ENCODE measurements at places on chromosomes 5 and 9.

DNA sequence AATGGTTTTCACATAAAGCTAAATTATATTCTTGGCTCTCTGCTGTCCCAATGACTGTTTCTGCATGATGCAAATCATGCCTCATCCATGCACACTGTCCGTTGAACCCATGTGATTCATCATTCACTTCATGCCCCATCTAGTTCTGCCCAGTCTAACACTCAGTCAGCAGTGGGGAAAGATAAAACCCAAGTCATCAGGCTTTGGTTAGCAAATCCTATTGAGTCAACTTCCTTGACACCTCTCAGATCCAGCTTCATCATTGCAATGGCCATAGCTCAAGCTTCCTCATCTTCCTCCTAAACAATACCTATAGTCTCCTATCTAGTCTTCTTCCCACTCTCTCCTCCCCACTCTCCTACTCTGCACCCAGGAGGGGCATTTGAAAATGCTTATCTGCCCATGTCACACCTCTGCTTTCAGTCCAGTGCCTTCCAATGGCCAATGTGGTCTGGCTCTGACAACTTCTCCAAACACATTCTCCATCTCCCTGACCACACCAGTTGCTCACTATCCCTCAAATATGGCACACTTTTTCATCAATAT lies 266.0 kb upstream of the TRIM32 start:
- no peak for DNase-seq

DNA sequence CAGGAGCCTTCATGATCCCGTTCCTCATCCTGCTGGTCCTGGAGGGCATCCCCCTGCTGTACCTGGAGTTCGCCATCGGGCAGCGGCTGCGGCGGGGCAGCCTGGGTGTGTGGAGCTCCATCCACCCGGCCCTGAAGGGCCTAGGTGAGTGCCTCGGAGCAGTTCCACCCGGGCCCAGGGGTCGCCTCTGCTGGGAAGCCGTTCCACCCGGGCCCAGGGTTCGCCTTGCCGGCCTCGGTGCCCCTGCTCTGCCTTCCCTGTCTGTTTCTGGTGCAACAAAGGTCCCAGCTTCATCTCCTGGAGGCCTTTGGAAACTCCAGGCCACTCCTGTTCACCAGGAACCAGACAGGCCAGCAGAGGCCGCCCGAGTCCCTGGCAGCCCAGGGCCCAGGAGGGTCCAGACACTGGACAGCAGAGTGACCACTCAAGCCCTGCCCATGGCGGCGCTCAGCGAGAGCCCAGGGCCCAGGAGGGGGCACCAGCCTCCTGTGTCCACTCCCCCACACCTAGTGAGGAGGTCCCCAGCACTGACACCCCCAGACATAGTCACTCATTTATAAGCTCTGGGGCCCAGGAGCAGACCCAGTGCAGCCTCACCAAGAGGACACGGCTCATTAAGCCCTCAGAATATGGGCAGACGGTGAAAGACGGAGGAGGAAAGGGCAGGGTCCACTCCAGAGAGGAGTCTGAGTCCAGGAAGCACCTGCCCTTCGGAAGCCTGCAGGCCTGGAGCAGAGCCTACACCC lies 7.5 kb downstream of the SLC6A19 start:
- peak; percentile 33 for DNase-seq

DNA sequence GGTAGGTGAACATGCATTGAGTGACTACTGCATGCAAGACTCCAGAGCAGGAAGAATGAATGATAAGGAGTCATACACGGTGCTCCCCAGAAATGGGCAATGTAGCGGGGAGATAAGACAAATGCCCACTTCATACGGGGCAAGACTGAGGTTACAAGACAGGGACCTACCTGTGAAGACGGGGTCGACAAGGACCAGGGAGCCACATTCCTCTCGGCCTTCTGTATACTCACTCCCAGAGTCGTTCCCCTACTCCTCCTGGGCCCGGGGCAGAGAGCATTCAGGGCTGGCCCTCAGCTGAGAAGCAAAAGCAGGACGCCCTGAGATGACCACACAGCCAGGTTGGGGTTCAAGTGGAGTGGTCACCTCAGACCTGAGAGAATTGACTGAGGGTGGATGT lies 26.7 kb downstream of the PITX1 start:
- no peak for DNase-seq

- DNase-seq = no peak
Measured at GRCh38 chr5:54651482-54652076, 134.0 kb downstream of the SNX18 start.

DNA sequence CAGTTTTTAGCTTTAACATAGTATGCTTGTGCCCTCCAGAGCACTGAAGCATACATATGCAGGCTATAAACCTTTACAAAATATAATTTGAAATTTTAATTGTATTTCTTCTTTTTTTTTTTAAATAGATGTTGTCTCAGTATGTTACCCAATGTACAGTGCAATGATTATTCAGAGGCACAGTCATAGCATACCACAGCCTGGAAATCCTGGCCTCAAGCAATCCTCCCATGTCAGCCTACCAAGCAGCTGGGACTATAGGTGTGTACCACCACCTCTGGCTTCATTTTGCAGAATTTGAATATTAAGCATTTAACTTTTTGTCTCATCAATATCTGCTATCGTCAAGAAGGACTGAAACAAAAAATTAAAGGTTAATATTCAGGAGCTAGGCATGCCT lies 16.9 kb upstream of the ZNF782 start:
- DNase-seq = no peak

DNA sequence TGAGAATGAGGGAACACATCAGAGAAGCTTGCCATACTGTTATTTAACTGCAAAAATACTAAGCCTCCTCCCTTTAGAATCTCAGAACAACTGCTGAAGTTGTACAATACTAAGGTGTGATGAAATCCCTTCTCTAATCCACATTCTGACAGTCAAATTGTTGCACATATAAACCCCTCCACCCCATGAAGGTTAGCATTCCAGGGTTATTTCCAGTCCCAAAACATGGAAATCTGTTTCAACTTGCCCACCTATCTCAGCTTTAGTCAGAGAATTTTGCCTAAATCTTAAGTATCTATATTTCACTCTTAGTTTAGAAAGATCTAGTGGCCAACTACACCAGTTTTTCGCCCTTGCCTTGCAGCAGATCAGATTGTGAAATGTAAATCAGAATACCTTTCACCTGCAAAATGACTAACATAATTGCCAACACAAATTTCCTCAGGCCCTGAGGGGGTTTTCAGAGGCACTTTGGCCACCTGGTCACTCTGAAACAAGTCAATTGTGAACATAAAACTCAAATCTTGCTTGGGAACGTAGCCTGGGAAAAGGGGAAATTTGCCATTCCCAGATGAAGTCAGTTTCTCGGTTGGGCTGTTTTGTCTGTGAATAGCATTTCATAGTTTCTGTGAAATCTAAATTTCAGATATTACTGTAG lies 93.9 kb downstream of the EFNA5 start:
- no peak for DNase-seq

DNA sequence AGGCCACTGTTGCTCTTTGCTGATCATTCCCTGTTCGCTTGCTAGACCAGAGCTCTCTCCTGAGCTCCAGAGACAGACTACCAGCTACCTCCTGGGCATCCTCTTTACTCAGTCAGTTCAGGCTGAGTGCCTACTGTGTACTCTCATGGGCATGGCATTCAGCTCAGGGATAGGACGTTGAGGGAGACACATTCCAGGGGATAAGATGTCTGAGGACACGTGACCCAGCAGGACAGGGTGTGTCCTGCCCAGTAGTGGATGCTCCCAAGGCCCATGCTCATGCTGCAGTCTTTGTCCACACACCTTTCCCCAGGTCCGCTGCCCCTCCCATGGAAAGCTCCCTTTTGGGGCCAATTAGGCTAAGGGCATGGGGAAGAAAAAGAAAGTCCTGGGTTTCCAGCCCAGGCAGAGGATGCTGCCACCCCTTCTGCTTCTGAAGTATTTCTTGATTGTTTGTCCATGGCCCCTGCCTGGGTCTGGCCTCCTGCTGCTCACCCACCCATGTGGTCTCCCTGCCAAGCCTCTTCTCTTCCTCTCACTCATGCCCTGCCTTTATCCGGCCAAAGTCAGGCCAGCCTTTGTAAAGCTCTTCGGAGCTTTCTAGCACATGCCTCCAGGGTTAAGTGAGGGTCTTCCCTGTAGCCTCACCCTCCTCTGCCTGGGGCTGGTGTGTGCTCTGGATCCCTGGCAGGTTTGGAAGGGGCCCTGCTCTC lies 60.5 kb upstream of the PITX1 start:
- DNase-seq = no peak

GRCh38 chr5:175257128-175257846 lies 186.7 kb downstream of the DRD1 start:
- DNase-seq = no peak

- DNase-seq = peak; percentile 33
Measured at GRCh38 chr9:77375956-77376532, 198.7 kb downstream of the VPS13A start.

- no peak for DNase-seq
Measured at GRCh38 chr9:132162764-132163456, 1.1 kb downstream of the NTNG2 start.

Measured in neuronal stem cell (in vitro differentiated cells).